Naive thymus-derived CD8-positive, alpha-beta T cell (primary cell): ENCODE measurements at places on chromosomes 4 and X.

DNA sequence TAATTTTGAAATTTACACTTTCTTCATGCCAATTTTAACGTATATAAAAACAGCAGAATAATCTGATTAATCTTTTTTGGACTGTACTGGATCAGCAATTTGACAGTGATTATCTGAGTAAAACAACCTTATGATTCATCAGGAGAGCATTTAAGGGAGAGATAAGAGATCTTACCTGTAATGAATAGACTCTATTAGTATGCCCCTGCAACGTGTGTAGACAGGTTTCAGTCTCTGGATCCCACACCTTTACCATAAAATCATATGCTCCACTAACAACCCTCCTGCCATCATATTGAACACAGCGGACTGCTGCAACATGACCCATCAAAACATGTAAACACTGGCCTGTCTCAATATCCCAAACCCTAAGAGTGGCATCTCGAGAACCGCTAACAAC is 210.1 kb downstream of the FBXW7 start:
- DNase-seq, result no peak
- peaks cover 55% of the 10 kb centered on the region for H3K36me3 ChIP-seq
- no peak overlapping the region for H3K4me3 ChIP-seq
- H3K27me3 ChIP-seq, result no peaks in the 10 kb centered on the region

- no peaks in the 10 kb centered on the region for H3K4me1 ChIP-seq
- H3K27me3 ChIP-seq, result no peaks in the 10 kb centered on the region
- H3K4me3 ChIP-seq, result no peak overlapping the region
- H3K36me3 ChIP-seq, result no peaks in the 10 kb centered on the region
Measured at GRCh38 chrX:32153585-32153984, 1057.8 kb downstream of the DMD start.

- peaks cover 7% of the 10 kb centered on the region for H3K27me3 ChIP-seq
- no peak for DNase-seq
- no peak overlapping the region for H3K27ac ChIP-seq
- H3K4me3 ChIP-seq, result no peak overlapping the region
- H3K4me1 ChIP-seq, result no peaks in the 10 kb centered on the region
- H3K36me3 ChIP-seq, result peaks cover 5% of the 10 kb centered on the region
Measured at GRCh38 chr4:41185614-41186592, 28.4 kb downstream of the APBB2 start.

DNA sequence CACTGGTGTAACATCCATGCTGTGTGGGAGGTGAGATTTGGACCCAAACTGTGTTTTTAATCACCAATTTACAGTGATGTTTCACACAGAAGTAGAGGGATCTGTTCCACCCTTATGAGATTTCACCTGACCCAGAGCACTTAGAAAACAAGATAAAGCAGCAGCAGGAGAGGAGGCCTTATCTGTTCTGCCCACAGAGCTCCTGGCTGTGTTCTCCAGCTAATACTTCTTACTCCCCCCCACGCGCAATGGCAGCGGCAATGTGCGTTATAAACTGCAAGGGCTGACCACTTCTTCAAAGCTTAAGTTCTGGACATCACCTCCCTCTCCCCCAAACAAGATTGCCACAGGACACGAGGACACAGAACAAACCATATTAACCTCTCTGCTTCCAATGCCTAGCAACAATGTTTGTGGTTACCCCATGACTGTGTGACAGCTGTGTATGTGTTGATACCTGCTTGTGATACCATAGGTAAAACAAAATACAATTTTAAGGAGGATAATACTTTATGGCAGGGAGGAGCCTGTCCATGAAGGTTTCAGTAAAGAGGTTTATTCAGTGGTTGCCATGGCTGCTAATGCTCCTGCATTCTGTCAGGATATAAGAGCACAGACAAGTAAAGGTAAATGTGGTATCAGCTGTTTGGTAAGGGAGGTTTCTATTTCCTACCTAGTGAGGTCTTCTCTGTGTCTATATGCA is 210.0 kb downstream of the SOWAHB start:
- DNase-seq, result no peak
- no peaks in the 10 kb centered on the region for H3K36me3 ChIP-seq
- peaks cover 45% of the 10 kb centered on the region for H3K27me3 ChIP-seq
- peaks cover 20% of the 10 kb centered on the region for H3K4me1 ChIP-seq

GRCh38 chr4:176393306-176394013 is 73.7 kb downstream of the SPCS3 start:
- no peak overlapping the region for H3K4me3 ChIP-seq
- no peak for DNase-seq
- no peak overlapping the region for H3K27ac ChIP-seq
- H3K27me3 ChIP-seq, result peaks cover 6% of the 10 kb centered on the region

GRCh38 chr4:63296773-63297172 is 1112.5 kb downstream of the TECRL start:
- H3K27me3 ChIP-seq, result no peaks in the 10 kb centered on the region
- no peak overlapping the region for H3K4me3 ChIP-seq
- no peaks in the 10 kb centered on the region for H3K4me1 ChIP-seq
- H3K27ac ChIP-seq, result no peak overlapping the region

DNA sequence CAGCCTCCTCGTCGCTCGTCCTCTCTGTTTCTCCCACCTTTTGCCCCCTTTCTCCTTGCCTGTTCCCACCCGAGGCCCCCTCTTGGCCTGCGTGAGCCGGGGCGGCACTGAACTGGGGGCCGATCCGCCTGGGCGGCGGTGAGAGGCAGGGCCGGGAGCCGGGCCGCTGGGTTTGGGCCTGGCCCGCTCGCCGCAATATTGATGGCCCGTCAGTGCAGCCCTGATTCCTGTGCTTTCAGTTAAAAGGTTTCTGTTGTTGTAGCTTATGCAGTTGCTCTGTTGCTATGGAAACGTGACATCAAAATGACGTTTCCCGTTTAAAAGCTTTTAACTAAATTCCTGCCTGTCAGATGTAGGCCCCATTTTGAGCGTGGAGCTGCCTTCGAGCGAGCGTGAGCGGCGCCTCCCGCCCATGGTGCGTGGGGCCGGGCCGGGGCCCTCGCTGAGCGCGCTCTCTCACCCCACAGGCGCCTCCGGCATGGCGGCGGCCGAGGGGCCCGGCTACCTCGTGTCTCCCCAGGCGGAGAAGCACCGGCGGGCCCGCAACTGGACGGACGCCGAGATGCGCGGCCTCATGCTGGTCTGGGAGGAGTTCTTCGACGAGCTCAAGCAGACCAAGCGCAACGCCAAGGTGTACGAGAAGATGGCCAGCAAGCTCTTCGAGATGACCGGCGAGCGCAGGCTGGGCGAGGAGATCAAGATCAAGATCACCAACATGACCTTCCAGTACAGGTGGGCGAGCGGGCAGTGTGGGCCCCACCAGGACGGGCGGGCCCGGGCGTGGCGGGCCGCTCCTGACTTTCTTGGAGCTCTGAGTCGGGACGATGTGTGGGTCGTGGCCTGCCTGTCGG is at the start of gene MSANTD1:
Gene MSANTD1 (plus strand): TSS at position 349 of the 851 bp plus-strand sequence. CDS start 64 bp downstream, at position 413.
- no peak for DNase-seq
- no peaks in the 10 kb centered on the region for H3K4me1 ChIP-seq
- H3K4me3 ChIP-seq, result no peak within 1 kb of the TSS
- H3K36me3 ChIP-seq, result no peaks in the 10 kb centered on the region
- H3K27ac ChIP-seq, result no peak within 1 kb of the TSS

DNA sequence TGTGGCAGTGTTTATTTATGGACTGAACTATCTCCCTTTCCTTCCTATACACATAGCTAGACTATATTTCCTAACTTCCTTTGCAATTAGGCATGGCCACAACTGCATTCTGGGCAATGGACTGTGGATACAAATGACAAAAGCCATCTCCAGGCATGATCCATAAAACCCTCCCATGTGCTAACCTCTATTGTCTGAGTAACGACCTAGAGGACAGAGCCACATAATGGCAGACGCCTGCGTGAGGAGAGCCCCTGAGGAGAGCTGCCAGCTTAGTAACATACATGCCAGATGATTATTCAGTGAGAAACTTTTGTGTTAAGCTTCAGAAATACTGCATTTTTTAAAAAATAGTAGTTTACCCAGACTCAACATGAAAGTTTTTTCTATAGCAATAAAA is 142.9 kb downstream of the ADGRA3 start:
- no peaks in the 10 kb centered on the region for H3K27me3 ChIP-seq
- H3K27ac ChIP-seq, result no peak overlapping the region
- no peak overlapping the region for H3K4me3 ChIP-seq

- H3K36me3 ChIP-seq, result no peaks in the 10 kb centered on the region
- H3K27me3 ChIP-seq, result no peaks in the 10 kb centered on the region
- H3K27ac ChIP-seq, result no peak overlapping the region
- H3K4me1 ChIP-seq, result no peaks in the 10 kb centered on the region
- no peak overlapping the region for H3K4me3 ChIP-seq
Measured at GRCh38 chr4:126405369-126405982, 1090.7 kb downstream of the FAT4 start.

- H3K27ac ChIP-seq, result no peak overlapping the region
- H3K4me1 ChIP-seq, result no peaks in the 10 kb centered on the region
- H3K36me3 ChIP-seq, result no peaks in the 10 kb centered on the region
- H3K27me3 ChIP-seq, result no peaks in the 10 kb centered on the region
- no peak for DNase-seq
Measured at GRCh38 chr4:102439812-102440211, 61.3 kb upstream of the NFKB1 start.

- no peaks in the 10 kb centered on the region for H3K27me3 ChIP-seq
- no peaks in the 10 kb centered on the region for H3K36me3 ChIP-seq
- no peak overlapping the region for H3K27ac ChIP-seq
- no peak overlapping the region for H3K4me3 ChIP-seq
Measured at GRCh38 chr4:179530958-179531357, 2088.7 kb upstream of the AGA start.

GRCh38 chr4:55032788-55033187 is 92.6 kb downstream of the KDR start:
- no peak overlapping the region for H3K4me3 ChIP-seq
- H3K4me1 ChIP-seq, result no peaks in the 10 kb centered on the region
- H3K27me3 ChIP-seq, result peaks cover 13% of the 10 kb centered on the region
- DNase-seq, result no peak
- no peaks in the 10 kb centered on the region for H3K36me3 ChIP-seq
- H3K27ac ChIP-seq, result no peak overlapping the region

- peak overlapping the region; percentile 92 for H3K27ac ChIP-seq
- no peaks in the 10 kb centered on the region for H3K36me3 ChIP-seq
- H3K27me3 ChIP-seq, result no peaks in the 10 kb centered on the region
- peak; percentile 66 for DNase-seq
Measured at GRCh38 chr4:70705183-70706043, 16.4 kb upstream of the RUFY3 start.

- no peak overlapping the region for H3K4me3 ChIP-seq
- no peaks in the 10 kb centered on the region for H3K4me1 ChIP-seq
- H3K36me3 ChIP-seq, result peaks cover 3% of the 10 kb centered on the region
- no peaks in the 10 kb centered on the region for H3K27me3 ChIP-seq
- DNase-seq, result no peak
Measured at GRCh38 chrX:56519642-56520041, 43.8 kb upstream of the UBQLN2 start.
